ENCODE measurements at places on chromosomes 1 and 21.

- no peak for DNase-seq
Observed at GRCh38 chr1:41768583-41768982, 150.1 kb downstream of the HIVEP3 start.

DNA sequence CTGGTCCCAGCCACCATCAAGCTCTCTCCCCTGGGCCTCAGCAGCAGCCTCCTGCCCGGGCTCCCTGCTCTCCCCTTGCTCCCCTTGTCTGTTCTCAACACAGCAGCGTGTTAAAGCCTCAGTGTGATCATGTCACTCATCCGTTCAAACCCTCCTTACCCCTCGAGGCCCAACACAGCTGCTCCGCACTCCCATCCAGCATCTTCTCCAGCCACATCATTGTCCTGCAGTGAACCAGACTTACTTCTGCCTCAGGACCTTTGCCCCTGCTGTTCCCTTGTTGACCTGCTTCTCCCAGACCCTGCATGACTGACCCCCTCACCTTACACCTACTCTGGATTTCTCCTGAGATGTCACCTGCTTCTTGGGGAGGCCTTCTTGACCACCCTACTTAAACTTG lies 13.3 kb downstream of the CDK18 start:
- DNase-seq, result no peak

DNA sequence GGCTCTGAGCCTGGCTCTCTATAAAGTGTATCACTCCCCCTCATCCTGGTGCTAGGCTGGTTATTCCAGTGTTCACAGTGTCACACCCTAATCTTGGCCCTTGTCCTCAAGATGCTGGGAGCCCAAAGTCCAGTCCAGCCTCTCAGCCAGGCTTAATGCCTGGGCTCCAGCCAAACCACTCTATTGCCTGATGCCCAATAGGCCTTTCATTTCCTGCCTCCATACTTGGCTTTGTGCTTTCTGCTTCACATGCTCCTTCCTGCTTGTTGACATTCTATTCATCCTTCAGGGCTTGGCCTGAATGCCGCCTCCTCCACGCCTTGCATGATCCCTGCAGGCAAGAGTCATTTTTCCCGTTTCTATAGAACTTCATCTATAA lies 1.7 kb downstream of the KLHDC8A start:
- DNase-seq, result no peak

DNA sequence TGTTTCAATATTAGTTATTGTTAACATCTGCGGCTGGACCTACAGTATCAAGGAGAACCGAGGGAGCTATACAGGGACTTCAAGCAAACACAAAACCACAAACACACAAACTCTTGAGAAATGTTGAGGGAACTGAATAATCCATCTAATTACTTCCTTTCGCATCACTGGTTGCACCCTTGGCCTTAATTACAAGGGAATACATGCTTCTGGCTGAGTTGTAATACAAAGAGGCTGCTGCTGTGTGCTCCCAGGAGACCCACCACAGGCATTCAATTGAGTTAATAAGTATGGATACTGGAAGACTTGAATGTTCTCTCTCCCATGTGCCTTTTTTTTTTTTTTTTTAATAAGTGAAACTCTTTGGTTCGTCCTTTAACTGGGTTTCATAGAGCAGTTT lies 16.8 kb upstream of the SMYD2 start:
- DNase-seq, result no peak

- no peak for DNase-seq
Observed at GRCh38 chr1:171898941-171899340, 57.6 kb downstream of the DNM3 start.

GRCh38 chr1:203871114-203871880 lies 9.9 kb downstream of the SNRPE start:
- no peak for DNase-seq

DNA sequence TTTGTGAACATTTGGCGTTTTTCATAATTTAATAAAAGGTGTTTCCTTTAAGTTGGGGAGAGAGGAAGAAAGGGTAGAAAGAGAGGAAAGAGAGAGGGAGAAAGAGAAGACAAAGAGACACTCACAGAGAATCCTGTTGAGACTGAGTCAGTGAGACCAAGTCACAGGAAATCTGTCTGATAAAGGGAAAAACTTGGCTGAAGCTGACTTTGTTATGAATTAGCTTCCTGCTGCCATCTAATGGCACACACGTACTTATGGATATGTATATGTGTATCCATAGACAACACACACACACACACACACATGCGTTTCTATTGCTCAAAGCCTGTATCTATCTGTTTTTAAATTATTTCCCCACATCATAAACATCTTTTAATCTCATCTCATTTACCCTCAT lies 42.5 kb upstream of the DISC1 start:
- no peak for DNase-seq

- DNase-seq, result no peak
Observed at GRCh38 chr1:173823781-173824314, 625 bp upstream of the DARS2 start.

DNA sequence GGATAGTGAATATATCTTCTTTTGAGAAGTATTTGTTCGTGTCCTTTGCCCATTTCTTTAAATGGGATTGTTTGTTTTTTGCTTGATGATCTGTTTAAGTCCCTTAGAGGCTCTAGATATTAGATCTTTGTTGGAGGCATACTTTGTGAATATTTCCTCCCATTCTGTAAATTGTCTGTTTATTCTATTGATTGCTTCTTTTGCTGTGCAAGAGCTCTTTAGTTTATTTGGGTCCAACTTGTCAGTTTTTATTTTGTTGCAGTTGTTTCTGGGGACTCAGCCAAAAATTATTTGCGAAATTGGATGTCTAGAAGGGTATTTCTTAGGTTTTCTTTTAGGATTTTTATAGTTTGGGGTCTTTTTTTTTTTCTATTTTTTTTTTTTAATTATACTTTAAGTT lies 302.8 kb downstream of the NCAM2 start:
- DNase-seq, result no peak

DNA sequence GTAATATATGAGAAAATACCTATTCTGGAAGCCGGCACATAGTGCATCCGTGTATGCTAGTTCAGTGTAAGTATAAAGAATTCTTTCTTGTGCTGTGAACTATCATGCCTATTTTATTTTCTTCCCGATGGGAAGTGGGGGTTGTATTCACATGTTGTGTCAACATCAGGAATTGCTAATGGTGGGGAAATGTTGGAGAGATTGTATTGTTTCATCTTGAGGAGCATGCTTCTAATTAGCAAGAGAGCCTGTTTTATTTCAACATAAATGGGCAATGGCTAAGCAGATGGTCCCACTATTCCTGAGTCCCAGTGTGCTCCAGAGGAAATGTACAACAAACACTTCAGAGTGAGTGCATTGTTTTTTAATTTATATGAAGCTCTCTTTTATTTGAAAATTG lies 485.2 kb downstream of the PLPP3 start:
- DNase-seq, result no peak

DNA sequence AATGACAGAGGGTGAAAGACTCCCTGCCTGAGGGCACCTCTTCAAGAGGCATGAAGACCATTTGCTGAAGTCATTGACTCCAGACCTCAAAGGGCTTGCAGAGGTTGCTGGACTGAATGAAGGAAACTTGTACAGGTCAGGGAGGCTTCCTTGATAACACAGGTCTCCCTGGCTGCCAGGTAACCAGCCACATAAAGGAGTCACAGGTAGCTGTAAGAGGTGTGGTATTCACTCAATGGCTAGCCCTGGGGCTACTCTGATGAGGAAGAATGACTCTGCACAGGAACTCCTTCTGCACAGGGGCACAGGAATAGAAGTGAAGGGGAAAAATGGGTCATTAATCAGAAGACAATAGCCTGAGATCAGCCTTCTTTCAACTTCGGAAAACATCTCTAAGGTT lies 187.5 kb downstream of the LMX1A start:
- DNase-seq, result no peak

GRCh38 chr1:204751883-204752687 lies 66.5 kb upstream of the LRRN2 start:
- DNase-seq, result no peak

DNA sequence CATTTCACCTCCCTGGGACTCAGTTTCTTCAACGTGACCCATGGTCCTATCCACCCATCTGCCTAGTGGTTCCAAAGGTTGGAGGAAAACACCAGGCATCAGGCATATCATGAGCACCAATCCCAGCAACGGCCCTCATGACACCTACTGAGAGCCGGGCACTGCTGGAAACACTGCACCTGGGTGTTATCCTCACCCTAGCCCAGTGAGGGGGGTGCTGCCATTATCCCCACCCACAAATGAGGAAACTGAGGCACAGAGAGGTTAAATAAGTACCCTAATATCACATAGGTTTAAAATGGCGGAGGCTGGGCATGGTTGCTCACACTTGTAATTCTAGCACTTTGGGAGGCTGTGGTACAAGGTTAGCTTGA lies 206.9 kb downstream of the MATN1 start:
- no peak for DNase-seq

GRCh38 chr1:181104790-181105133 lies 16.3 kb downstream of the IER5 start:
- no peak for DNase-seq

- DNase-seq, result no peak
Observed at GRCh38 chr1:913491-914130, 10.1 kb upstream of the SAMD11 start.

GRCh38 chr1:245160288-245160687 lies 5.5 kb downstream of the KIF26B start:
- no peak for DNase-seq

GRCh38 chr1:234437423-234438171 lies 41.4 kb downstream of the TARBP1 start:
- DNase-seq, result no peak

DNA sequence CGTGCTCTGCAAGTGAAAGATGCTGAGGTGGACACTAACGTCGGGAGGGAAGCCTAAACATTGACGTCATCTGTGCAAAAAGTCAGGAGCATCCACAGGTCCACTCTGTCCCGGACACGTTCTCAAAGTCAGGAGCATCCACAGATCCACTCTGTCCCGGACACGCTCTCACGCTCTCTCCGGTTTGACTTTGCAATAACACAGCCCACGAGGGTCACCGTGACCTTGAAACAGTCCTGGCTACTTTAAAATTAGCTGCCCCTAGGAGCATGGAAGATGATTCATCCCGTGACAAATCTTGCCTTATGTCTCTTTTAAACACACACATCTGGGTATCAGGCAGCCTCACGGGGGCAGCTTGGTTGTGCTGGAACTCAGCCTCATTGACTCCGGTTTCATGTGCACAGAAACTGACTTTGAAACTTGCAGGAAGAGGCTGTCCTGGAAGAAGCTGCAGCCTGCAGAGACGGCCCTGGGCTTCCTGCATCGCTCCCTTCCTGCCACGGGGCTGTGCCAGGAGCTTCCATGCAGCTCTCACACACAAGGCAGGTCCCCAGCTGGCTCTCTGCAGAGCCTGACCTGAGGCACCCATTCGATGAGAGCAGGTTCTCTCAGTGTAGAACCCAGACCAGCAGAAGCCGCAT lies 18.1 kb upstream of the COL18A1 start:
- DNase-seq, result no peak

GRCh38 chr1:54518489-54518888 lies 29.5 kb upstream of the ACOT11 start:
- DNase-seq, result no peak

- DNase-seq, result peak; percentile 53
Observed at GRCh38 chr1:234970731-234971476, 157.7 kb downstream of the TOMM20 start.

DNA sequence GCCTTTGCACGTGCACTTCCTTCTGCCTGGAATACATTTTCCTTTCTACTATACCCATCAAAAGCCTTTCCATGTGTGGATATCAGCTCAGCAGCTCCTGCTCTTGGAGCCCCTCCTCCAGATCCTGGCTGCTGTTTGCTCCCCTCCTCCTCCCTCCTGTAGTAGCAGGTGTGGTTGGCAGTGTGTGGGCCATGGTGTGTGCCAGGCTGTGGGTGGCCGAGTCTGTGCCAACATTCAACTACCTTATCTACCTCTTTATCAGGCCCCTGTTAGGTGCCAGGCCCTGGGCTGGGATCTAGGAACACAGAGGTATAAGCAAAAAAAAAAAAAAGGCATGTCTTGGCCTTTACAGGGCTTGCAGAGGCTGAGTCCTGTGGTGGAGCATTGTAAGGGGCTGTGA lies 180.6 kb upstream of the JUN start:
- no peak for DNase-seq

GRCh38 chr1:29983321-29983720 lies 740.1 kb downstream of the MATN1 start:
- no peak for DNase-seq

- no peak for DNase-seq
Observed at GRCh38 chr1:213564215-213564659, 423.5 kb upstream of the PROX1 start.

DNA sequence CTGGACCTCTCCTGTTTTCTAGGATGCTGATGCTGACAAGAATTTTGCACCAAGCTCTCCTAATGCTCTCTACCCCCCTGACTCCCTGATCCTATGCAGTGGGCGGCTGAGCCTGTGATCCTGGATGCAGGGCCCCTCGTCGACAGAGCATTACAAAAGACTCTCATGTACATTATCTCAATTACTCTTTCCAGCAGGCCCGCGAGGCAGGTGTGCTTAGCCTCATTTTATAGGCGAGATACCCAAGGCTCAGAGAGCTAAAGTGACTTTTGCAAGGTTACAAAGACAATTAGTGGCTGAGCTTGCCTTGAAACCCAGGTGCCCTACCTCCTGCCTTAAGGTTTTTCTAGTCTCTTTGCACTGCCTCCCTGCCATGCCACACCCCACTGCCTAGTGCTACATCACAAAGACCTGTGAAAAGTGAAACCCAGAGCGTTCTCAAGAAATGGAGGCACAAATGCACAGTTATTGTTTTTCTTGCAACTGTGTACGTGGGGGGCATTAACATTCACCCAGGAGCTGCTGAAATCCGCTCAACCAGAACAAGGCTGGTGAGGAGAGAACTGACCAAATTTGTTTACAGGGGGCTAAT lies 10.0 kb upstream of the C8A start:
- peak; percentile 83 for DNase-seq

- no peak for DNase-seq
Observed at GRCh38 chr1:109990302-109990653, 5.7 kb downstream of the AHCYL1 start.

- DNase-seq, result no peak
Observed at GRCh38 chr1:77929806-77930205, 41.4 kb downstream of the NEXN start.

GRCh38 chr1:115717541-115717940 lies 51.0 kb downstream of the CASQ2 start:
- no peak for DNase-seq

GRCh38 chr21:16287046-16287445 lies 557.3 kb downstream of the USP25 start:
- DNase-seq, result no peak

GRCh38 chr1:71738256-71738655 lies 544.1 kb downstream of the NEGR1 start:
- no peak for DNase-seq

DNA sequence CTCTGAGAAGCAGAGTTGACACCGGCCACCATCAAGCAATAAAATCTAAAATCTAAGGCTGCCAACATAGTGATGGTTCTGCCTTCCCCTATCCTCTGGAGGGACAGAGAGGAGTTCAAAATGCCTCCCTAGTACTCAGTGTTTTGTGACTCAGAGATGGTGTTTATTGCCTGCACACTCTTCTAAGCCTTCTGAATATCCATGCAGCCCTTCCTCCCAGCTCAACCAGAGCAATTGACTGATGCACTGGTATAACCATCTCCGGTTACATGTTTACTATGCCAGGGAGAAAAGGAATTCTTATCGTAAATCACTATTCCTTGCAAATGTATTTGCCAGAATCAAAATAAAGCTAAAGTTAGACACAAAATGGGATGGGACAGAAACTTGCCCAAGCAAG lies 132.9 kb upstream of the RAB4A start:
- no peak for DNase-seq

Measured in NCI-H1436 treated with DMSO at 0.1 percent for 48 hours (cell line).